Brain (organoid and tissue), 16 donors: ENCODE measurements at places on chromosomes 2 and 18.

GRCh38 chr2:237514474-237515130 lies 27.6 kb downstream of the MLPH start:
- no peak for DNase-seq

DNA sequence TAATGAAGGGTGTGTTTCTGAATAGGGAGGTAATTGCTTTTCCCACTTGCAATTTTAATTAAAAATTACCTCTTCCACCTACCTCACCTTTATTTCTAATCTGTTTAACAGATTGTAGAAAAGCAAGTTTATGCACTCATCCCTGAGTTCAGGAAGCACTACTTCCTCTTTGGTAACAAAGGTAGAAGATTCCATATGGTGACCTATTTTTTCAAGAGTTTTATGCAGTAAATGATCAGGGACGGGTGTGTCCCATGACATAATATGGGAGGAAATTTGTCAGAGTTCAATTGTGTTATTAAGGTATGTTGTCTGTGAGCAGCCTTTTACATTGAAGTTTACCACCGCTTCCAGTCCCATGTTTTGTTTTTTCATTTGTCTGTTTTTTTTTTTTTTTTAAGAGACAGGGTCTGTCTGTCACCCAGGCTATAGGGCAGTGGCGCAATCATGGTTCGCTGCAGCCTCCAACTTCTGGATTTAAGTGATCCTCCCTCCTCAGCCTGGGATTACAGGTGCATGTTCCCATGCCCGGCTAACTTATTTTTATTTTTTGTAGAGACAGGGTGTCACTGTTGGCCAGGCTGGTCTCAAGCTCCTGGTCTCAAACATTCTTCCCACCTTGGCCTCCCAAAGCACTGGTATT lies 68.2 kb downstream of the ASAP2 start:
- no peak for DNase-seq

DNA sequence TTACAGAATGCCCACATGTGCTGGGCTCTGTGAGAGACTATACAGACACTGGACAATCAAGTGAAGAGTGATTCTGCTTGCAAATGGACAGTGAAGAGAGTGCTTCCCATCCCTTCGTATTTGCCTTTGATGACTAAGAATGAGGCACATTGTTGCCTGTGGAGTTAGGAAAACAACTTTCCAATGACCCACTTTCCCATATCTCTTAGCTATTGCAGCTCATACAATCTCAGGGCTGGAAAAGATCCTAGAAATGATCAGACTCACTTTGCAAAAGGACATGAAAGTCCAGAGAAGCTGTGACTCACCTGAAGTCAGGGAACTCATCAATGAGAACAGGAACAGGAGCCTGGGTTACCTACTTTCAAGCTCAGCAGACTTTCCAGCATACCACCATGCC lies 440.5 kb upstream of the TCF4 start:
- DNase-seq, result no peak

- no peak for DNase-seq
Observed at GRCh38 chr2:100643906-100644501, 81.2 kb downstream of the PDCL3 start.

- no peak for DNase-seq
Observed at GRCh38 chr2:195903956-195904355, 164.7 kb downstream of the DNAH7 start.
